ENCODE measurements at places on chromosomes 3 and 15.

GRCh38 chr3:150762662-150763121 lies 277 bp downstream of the SIAH2 start:
- no peak for DNase-seq

DNA sequence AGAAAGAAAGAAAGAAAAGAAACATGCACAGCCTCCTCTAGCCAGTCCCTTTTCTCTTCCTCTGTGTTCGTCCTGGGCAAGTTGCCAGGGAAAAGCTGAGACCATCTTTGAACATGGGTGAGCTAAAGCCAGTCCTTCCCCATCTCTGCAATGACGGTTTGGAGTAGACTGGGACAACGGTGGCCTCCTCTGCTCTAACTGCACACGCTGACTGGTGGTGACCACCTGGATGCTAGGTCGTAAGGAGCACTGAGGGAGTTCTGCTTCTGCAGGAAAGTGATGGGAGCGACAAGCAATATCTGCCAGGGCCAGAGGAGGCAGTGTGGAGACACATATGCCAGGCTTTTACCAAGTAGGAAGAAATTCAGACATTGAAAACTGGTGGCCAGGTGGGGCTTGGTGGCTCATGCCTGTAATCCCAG lies 111.7 kb downstream of the NUP210 start:
- peak; percentile 48 for DNase-seq

GRCh38 chr3:115524549-115524948 lies 98.8 kb upstream of the GAP43 start:
- DNase-seq = no peak

- DNase-seq = no peak
These were observed 179.0 kb upstream of the PFN2 start for GRCh38 chr3:150149651-150150051.

GRCh38 chr3:72441284-72441994 lies 406.8 kb downstream of the SHQ1 start:
- no peak for DNase-seq

- DNase-seq = no peak
These were observed 63.3 kb downstream of the THBS1 start for GRCh38 chr15:39644136-39644535.

- no peak for DNase-seq
These were observed 1056.4 kb downstream of the NTRK3 start for GRCh38 chr15:87200149-87200548.

GRCh38 chr3:116640109-116640508 lies 69.5 kb upstream of the TUSC7 start:
- DNase-seq = no peak

Measured in hippocampal formation (tissue), 2 donors.